Cortex of kidney (tissue), 1 donor: ENCODE measurements at places on chromosomes 2 and 18.

DNA sequence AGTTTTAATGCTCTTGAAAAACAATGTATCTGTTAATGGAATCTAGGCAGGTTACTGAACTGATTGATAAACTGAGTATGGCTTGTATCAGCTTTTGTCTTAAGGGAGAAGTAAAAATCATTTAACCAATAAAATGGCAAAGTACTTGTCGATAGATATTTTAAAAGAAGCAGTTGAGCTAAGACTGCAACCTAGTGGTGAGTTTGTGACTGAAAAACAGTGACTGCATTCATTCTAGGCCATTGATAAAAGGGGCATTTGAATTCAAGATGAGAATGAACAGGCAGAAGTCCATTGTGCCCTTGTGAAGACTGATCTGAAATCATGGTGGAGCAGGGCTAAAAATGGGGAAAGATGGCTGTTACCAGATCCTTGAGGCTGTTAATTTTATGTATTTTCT lies 59.4 kb upstream of the MSTN start:
- no peak for DNase-seq

GRCh38 chr2:169808221-169808620 lies 9.6 kb downstream of the SSB start:
- no peak for DNase-seq

- DNase-seq, result no peak
Measured at GRCh38 chr18:62981566-62981965, 266.2 kb downstream of the PHLPP1 start.

GRCh38 chr18:8326763-8327394 lies 282.4 kb upstream of the RAB12 start:
- DNase-seq, result no peak

DNA sequence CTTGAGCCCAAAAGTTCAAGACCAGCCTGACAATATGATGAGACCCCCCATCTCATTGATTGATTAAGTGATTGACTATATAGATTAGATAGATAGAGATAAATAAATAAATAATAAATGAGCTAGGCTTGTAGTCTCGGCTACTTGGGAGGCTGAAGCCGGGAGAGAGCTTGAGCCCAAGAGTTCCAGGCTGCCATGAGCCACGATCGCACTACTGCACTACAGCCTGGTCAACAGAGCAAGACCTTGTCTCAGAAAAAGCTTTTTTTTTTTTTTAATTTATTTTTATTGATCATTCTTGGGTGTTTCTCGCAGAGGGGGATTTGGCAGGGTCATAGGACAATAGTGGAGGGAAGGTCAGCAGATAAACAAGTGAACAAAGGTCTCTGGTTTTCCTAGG lies 12.4 kb downstream of the EIPR1 start:
- no peak for DNase-seq

- no peak for DNase-seq
Measured at GRCh38 chr2:156526950-156527636, 90.9 kb downstream of the GPD2 start.

GRCh38 chr2:151849413-151850010 lies 21.3 kb upstream of the ARL5A start:
- DNase-seq, result no peak

- DNase-seq, result no peak
Measured at GRCh38 chr2:179954026-179954425, 53.1 kb downstream of the CWC22 start.

DNA sequence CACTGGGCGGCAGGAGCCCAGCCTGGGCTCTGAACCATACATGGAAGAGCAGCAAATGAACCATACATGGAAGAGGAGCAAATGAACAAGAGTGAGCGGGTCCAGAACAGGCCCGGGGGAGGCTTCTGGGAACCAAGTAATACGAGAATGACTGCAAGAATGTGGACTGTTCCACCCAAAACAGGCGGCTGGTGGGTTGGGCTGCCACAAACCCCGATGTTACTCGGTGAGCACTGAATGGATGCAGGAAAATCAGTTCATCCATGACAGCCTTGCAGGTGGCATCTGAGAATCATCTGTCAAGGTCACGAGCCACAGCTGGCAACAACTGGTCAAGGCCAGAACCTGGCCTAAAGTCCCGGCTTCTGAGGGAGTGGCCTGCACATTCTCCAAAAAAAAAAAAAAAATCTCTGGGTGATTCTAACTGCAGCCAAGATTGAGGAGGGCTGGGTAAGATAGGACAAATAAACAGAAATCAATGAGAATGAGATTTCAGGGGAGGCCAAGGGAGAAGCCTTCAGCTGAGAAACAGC lies 106.1 kb downstream of the ZNF516 start:
- DNase-seq, result no peak

- no peak for DNase-seq
Measured at GRCh38 chr2:9262671-9263171, 56.1 kb downstream of the ASAP2 start.

DNA sequence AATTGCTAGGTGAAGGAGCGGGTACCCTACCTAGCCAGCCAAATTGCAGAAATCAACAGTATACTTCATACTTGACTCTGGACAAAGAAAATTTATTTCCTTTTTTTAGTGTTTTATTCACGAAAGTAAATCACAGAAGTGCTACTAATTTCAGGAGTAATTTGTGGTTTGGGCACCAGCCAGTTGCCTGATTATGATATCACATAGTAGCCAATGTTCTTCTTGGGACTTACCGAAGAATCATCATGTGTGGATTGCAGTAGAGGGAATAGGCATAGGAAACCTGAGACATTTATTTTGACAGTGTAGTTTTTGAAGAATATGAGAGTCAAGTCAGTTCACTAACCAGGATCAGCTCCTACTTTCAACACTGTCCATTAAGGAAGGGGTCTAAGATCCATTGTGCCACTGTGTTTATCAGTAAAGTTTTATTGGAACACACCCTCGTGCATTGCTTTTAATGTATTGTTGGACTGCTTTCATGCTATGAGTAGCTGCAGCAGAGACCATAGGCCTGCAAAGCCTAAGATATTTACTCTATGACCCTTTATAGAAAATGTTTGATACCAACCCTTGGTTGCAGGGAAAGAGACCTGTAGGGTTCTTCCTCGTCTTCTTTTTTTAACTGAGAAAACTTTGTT lies 32.1 kb downstream of the TNFRSF11A start:
- no peak for DNase-seq

DNA sequence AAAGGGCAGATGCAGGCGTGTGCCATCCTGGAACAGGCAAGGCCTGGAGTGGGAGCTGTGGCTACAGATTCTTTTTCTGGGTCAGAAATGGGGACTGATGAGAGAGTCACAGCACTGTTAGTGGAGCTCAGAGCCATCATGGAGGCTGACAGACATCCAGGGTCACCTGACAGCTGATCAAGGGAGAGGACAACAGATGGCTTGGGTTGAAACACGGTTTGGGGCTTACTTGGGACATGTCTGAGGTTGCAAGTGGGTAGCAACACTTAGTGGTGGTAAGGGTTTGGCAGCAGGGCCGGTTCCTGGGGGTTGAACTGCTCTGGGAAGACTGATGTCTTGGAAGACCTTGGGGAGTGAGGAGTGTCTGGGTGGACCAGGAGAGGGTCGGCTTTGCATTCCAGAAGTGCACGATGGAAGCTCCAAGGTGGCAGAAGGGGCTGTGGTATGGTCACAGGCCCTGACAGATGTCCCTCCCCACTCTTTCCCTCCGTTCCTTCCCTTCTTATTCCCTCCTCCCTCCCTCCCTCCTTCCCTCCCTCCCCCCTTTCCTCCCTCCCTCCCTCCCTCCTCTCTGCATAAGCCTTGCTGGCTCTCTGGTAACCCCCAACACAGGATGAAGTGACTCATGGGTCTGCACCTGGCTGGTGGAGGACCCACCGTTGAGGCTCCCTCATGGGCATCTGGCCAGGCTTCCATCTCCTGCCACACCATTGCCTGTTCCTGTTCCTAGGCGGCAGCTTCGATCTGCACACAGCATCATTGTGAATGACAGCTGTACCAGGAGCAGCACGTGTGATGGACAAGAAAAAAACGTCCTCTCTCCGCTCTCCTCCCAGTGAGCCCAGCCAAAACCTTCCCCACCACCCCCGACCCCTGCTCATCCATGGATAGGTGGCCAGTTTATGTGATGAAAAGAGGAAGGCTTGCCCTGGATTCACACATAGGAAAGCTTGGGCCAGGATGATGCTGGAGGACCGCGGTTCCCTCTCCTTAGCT lies 63.8 kb upstream of the RPL31 start:
- no peak for DNase-seq

DNA sequence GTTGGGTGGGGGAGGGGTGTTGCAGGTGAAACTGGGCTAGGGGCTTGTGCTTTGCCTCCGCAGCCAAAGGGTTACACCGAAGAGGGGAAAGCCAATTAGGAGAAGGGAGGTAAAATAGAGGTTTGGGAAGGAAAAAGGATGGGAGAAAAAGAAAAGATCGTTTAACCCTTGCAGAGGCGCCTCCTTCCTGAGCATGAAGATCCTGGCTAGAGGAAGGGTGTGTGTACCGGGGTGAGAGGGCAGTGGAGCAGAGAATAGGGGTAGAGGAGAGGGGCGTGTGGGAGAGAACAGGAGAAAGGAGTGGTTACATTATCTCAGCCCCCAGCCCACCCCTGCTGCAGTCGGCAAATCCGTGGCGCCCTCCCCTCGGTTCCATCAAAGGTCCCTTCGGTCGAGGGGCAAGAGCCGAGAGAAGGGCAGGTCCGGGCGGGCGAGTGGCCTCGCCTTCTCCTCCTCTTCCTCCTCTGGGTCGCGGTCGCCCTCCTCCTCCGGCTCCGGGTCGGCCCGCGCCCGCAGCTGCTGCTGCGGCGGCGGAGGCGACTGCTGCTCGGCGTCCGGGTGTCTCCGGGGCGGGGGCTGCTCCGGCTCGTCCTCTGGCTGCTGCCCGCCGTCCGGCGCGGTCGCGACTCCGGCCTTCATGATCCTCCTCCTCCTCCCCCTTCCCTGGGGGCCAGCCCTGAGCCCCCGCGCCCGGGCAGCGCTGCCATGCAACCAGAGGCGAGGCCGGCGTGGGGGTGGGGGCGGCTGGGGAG lies 1.1 kb downstream of the MARCHF4 start:
- no peak for DNase-seq

GRCh38 chr2:166057370-166058164 lies 70.3 kb downstream of the SCN1A start:
- no peak for DNase-seq

DNA sequence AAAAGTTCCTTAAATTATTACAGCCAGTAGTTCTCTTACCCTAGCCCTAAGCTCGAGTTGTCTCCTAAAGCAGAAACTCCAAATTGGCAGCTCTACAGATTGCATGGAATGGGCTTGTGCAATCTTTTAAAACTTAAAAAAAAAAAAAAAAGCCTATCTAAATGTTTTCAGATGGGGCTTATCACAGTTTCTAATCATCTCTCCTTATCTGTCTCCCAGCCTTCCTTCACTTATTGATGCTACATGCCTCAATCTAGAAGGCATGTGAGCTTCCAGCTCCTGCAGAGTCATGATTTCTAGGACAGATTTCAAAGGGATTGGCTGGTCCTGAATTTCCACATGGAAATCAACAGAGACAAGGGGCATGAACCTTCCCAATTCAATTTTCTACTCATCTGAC lies 33.1 kb upstream of the PELI1 start:
- no peak for DNase-seq

GRCh38 chr18:31516437-31516836 lies 18.5 kb downstream of the DSG2 start:
- DNase-seq, result no peak

DNA sequence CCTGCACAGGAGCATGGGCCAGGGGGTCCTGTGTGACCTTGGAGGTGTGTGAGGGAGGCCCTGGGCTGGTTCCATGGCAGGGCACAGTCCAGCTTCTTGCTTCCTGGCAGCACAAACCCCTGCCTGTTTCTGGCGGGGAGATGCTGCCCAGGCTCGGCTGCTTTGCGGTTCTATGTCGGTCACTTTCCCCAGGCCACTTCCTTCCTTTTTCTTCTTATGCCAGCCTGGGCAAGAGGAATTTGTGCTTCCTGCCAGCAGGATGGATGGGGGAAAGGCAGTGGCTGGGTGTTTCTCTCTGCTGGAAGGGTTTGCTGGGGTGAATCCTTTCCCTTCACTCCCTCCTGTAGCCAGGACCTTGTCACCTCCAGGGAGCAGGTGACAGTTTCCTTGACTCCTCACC lies 24.3 kb downstream of the ASAP2 start:
- DNase-seq, result no peak

DNA sequence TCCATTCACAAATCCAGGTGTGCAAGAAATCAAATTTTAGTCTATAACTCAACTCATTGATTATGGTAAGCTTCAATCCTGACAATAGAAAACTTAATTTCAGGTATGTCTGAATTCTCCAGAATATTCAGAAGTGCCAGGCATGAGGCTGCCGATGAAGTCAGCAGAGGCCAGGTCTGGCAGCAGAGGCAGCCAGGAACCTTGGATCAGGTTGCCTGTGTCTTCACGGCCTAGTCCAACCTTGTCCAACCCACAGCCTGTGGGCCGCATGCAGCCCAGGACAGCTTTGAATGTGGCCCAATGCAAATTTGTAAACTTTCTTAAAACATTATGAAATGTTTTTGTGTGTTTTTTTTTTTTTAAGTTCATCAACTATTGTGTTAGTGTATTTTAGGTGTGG lies 46.9 kb upstream of the ASPRV1 start:
- no peak for DNase-seq

- DNase-seq, result no peak
Measured at GRCh38 chr2:43370146-43370545, 143.7 kb upstream of the ZFP36L2 start.

DNA sequence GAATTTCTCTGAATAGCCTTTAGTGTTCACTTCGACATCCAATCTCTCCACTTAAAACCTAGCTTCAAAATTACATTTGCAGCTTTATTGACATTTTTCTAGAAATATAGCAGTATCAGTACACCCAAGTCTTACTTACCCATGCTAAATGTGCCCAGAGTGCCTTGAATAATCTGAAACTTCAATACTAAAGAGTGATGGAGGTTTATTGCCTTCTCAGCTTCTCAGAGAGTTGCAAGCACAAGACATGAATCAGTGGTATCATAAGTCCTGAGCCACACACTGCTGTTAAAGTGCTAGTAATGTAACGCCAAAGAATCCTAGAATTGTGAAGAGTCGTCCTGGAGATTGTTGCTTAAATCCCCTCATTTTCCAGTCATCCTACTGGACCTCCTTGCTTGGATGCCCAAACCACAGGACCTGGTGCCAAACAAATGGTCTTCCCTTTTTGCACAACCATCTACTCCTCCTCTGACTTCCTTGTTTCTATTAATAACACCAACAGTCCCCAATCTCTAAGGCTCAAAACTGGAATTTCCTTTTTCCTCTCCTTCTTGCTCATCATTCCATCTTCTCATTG lies 83.2 kb upstream of the SPATS2L start:
- DNase-seq, result no peak

- DNase-seq, result no peak
Measured at GRCh38 chr18:23716516-23716915, 27.3 kb downstream of the LAMA3 start.

- DNase-seq, result no peak
Measured at GRCh38 chr2:142582317-142582716, 295.1 kb upstream of the KYNU start.

- DNase-seq, result no peak
Measured at GRCh38 chr2:96521219-96521618, 15.3 kb upstream of the ARID5A start.

- no peak for DNase-seq
Measured at GRCh38 chr2:155730804-155731203, 601.7 kb downstream of the NR4A2 start.

GRCh38 chr18:63409301-63409700 lies 13.0 kb downstream of the VPS4B start:
- DNase-seq, result no peak

- DNase-seq, result no peak
Measured at GRCh38 chr2:217798743-217799562, 203.8 kb downstream of the TNS1 start.
